ENCODE measurements at places on chromosomes 7 and 10.
A peak's percentile ranks its signal among the peaks of the same experiment; 100 is the strongest.

DNA sequence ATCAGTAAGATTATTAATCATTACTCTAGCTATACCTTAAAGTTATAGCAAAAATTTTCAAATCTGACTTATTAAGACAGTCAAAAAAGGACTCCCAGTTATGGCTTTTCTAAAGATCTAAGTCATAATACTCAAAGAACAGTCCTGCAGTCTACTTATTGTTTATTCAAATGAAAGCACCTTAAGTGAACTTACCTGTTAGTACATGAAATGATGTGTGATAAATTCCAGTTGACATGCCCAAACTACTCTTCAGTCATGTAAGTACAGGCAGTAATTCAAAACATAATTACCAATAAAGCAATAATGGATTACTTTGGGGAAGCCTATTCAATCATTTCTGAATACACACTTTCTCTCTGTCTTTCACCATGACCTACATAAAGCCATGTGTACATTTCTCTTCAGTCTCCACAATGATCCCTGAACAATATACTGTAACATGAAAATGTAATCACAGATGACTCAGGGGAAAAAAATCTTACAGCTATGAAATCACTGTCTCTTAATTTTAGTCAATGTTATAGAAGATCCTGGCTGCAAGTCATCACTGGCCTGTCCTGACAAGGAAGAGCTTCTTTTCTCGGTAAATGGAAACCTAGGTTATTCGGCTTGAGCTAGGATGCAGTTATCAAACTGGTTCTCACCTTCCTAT is 420.7 kb upstream of the LRRTM3 start:
- no peak for DNase-seq

- DNase-seq, result no peak
Measured at GRCh38 chr10:34018129-34018528, 683.7 kb upstream of the NRP1 start.

GRCh38 chr7:35371221-35371620 is 117.3 kb upstream of the TBX20 start:
- DNase-seq, result no peak

DNA sequence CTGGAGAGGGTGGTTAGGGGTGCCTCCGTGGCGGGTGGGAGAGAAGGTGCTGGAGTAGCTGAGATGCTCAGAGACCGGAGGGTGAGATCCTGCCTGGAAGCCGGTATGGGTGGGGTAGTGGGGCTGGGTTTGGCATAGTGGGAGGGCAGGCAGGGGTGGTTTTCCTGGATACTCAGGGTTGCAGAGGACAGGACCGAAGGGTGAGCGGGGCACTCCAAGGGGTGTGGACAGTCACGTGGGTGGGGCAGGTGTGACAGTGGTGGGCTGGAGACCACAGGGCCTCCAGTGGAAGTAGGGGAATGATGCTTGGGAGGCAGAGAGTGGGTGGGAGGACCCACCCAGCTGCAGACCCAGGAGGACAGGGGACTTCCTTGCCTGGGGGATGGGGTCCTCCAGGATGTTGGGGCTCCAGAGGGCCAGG is 1.9 kb downstream of the SCART1 start:
- DNase-seq, result no peak

GRCh38 chr7:75629044-75629443 is 109.7 kb downstream of the HIP1 start:
- DNase-seq, result no peak

GRCh38 chr10:11522821-11523245 is 88.6 kb downstream of the USP6NL start:
- DNase-seq, result no peak

DNA sequence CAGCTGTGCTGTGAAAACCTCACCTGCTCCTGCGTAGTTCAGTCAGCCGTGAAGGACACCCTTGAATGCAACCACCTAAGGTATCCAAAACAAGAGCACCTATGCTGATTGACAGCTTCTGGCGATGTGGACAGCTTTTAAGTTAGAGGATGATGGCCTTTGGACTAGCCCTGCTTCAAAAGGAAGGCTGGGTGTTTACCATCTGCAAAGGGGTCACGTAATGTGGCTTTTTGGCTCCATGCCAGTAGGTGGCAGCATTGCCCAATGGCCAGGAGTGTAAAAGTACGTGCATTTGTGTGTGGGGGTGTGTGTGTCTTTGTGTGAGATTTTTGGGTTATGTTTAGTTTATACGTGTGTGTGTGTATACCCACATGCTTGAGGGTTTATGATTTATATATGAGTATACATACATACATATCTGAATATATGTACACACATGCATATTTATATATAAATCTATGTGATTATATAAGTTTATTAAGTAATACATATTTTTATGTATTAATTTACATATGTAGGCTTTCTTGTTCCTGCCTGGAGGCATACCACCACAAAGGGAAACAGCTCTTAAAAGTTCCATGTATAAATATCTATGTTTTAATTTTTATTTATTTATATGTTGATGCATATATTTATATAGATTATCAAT is 236.3 kb upstream of the ANKRD30A start:
- DNase-seq, result peak; percentile 63
